CD4-positive, alpha-beta T cell treated with Interleukin-10 for 1 hour (primary cell): ENCODE measurements at places on chromosomes 11 and 22.

DNA sequence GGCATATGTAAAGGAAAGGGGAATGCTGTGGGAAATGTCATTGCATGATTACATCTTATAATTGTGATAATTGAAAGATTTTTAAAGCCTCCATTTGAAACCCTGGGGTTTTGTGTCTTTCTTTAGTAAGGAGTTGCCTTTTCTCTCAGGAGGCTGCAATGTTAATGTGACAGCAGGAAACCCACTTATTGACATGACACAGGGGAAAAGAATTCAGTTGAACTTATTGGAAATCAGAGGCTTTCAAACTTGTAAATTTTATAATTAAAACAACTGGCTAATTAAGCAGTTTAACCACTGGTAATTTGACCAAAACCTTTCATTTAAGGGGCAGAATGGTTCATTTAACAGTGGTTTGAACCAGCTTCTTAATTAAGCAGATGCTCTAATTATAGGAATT, 31.2 kb downstream of the MRPL48 start:
- DNase-seq, result no peak

DNA sequence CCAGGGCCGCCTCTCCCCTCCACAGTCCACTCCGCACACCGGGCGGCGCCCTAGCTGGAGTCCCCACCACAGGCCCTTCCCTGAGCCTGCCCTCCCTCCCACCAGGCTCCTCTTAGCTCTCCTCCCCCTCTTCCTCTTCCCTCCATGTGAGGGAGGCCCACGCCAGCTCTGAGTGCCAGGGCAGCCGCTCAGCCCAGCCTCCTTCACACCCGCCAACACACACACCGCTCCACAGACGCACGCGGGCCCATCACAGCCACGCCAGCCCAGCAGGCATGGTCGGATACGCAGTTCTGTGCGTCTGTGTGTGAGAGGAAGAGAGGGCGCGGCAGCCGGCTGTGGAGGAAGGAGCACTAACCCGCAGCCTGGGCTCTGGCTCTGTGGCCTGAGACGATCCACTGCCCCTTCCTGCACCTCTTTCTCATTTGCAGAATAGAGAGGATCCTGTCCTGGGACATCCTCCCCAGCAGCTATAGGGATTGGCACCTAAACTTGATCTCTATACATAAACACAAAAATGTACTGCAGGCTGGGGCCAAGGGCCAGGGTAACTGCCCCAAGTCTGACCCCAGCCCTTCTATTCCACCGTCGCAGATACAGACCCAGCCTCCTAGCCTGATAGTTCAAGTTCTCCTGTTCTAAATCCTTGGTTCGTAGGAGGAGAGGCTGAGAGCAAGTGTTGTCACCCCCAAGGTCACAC, 3.5 kb downstream of the CHRM4 start:
- no peak for DNase-seq

- no peak for DNase-seq
Measured at GRCh38 chr22:43005106-43005505, 9.8 kb downstream of the PACSIN2 start.

- no peak for DNase-seq
Measured at GRCh38 chr11:123158033-123159003, 36.7 kb downstream of the CLMP start.

DNA sequence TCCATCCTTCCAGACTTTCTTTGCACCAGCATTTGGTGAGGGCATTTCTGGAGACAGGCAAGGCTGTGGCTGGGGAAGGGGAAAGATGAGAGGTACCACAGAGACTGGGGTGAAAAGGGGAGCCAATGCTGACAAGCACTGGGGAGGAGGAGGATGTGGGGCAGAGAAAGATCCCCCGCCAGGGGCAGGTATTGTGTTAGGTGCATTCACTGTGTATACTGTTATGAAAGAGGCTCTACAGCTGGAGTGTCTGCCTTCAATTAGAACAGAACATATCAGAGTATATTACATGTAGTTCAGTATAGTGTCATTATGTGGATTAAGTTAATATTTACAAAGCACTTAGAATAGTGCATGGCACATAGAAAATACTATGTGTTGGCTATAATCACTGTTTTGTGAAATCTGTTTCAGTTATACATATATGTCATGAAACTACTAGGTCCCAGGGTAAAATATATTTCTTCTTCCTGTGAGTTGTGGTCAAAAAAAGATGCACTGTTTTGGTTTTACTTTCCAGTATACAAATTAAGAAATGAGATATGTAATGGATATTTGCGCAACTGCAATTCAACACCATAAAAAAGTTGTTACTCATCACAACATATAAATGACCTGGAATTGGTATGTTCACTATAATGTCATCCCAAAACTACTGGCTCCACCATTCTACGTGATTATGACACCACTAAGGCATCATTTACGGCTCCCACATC, 8.4 kb downstream of the MSANTD2 start:
- DNase-seq, result no peak
